Sigmoid colon (tissue), 7 donors: ENCODE measurements at places on chromosomes 6 and 20. TPM values are rescaled to one million over a fixed set of nuclear protein-coding genes. Genes with fewer than 3 reads are reported as not detected.

SMLR1 gene
- total RNA-seq, result not detected

SUMO4 gene
- 11.1 TPM for total RNA-seq

GRCh38 chr6:160101277-160102205, 20.1 kb upstream of the SLC22A1 start:
- no peaks in the 10 kb centered on the region for H3K4me1 ChIP-seq
- no peak overlapping the region for H3K27ac ChIP-seq
- peaks cover 38% of the 10 kb centered on the region for H3K36me3 ChIP-seq
- no peaks in the 10 kb centered on the region for H3K27me3 ChIP-seq
- DNase-seq, result no peak

DNA sequence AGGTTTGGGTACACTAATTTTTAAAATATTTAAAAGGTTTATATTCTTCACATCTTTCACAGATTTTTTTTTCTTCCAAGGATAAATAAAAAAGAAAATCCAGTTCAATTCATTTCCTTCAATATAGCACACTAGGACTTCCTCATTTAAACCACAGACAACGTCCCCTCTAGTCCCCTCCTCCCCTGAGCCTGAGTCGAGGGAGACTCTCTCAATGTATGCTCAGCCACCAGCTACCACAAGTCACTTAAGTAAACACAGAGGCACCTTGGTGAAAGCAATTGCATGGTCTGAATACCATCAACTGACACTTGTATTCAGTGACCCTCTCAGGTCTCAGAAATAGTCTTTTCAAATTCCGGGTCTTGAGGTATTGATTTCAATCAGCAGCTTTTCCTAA, 88.6 kb downstream of the SIM1 start:
- no peak for DNase-seq
- no peaks in the 10 kb centered on the region for H3K4me1 ChIP-seq
- no peaks in the 10 kb centered on the region for H3K36me3 ChIP-seq
- H3K27ac ChIP-seq, result no peak overlapping the region
- peaks cover 3% of the 10 kb centered on the region for H3K27me3 ChIP-seq
- H3K4me3 ChIP-seq, result no peak overlapping the region

DNA sequence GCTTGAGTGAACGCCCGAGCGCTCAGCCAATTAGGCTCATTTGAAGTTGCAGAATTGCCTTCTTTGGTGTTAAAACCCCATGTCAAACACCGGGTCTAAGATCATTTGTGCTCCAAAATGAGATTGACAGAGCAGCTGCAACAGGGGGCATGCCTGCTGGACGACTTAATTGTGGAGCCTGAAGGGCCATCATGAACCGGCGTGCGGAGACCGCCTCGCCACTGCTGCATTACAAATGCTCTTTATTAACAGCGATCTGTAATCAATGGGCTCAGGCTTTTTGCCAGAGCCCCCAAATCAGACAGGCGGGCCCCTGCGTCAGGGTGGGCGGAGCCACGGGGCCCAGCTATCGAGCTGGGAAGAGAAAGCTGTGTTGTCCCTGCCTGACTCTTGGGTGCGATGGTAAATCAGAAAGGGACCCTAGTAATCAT, 183.2 kb downstream of the SIM1 start:
- no peaks in the 10 kb centered on the region for H3K4me1 ChIP-seq
- H3K4me3 ChIP-seq, result no peak overlapping the region
- DNase-seq, result no peak
- no peaks in the 10 kb centered on the region for H3K27me3 ChIP-seq
- H3K36me3 ChIP-seq, result no peaks in the 10 kb centered on the region

DNA sequence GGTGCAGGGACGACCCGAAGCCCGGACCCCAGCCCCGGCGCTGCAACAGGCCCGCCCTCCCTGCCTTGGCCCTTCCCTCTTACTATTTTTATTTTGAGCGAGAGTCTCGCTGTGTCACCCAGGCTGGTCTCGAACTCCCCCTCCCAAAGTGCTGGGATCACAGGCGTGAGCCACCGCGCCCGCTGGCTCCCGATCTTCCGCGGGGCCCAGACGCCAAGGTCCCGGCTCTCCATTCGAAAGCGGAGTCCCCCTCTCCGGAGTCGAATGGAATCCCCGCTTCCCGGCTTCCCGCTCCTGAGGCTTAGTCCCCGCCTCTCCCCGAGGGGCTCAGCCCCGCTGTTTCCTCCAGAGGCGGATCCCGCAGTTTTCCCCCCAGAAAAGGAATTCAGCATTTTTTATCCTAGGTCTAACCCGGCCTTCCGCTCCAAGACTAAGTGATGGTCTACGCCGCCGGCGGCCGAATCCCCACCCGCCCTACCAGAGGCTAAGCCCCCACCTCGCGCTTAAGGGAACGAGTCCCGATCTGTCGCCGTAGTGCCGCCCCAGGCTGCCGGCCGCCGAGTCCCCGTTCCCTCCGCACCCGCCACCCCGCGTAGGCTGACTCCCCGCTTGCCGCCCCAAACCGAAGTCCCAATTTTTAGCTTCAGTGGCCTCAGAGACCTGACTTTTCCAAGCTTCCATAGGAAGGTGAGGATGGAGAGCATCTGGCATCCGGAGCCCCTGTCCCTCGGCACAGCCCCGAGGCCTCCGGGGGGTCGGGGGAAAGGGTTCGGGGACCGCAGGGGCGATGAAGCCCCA, 11.5 kb upstream of the TMC2 start:
- H3K27me3 ChIP-seq, result no peaks in the 10 kb centered on the region
- no peaks in the 10 kb centered on the region for H3K4me1 ChIP-seq
- no peaks in the 10 kb centered on the region for H3K36me3 ChIP-seq
- peak; percentile 77 for DNase-seq
- peak overlapping the region; percentile 79 for H3K4me3 ChIP-seq

- H3K27ac ChIP-seq, result no peak overlapping the region
- H3K4me1 ChIP-seq, result no peaks in the 10 kb centered on the region
- H3K4me3 ChIP-seq, result no peak overlapping the region
- DNase-seq, result no peak
- H3K36me3 ChIP-seq, result no peaks in the 10 kb centered on the region
These were observed 8.0 kb upstream of the UBE2J1 start for GRCh38 chr6:89360415-89360999.

- H3K4me1 ChIP-seq, result peaks cover 13% of the 10 kb centered on the region
- H3K27ac ChIP-seq, result no peak overlapping the region
- H3K27me3 ChIP-seq, result no peaks in the 10 kb centered on the region
- no peaks in the 10 kb centered on the region for H3K36me3 ChIP-seq
These were observed 6.0 kb upstream of the HSF2 start for GRCh38 chr6:122393351-122393896.

DNA sequence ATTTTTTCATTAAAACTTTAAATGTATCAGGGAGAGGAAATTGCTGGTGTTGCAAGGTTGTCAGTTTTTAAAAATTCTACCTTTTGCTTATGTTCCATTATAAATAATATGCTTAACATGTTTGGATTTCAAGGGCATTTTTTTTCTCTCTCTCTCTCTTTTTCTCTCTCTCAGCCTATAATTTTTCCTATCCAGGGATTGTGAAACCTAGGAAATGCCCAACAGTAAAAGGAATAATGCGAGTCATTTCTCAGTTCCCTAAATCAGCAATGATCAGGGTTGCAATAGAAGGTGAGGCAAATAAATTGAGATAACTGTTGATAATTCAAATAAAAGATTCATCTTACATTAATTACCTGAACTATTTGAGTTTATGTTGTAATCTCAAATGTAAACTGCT, 53.2 kb upstream of the IFNGR1 start:
- H3K27me3 ChIP-seq, result no peaks in the 10 kb centered on the region
- no peaks in the 10 kb centered on the region for H3K4me1 ChIP-seq
- DNase-seq, result no peak
- H3K4me3 ChIP-seq, result no peak overlapping the region
- no peak overlapping the region for H3K27ac ChIP-seq
